CD4-positive, alpha-beta T cell treated with Interleukin-15 for 4 hours (primary cell): ENCODE measurements at places on chromosomes 11 and 22.

DNA sequence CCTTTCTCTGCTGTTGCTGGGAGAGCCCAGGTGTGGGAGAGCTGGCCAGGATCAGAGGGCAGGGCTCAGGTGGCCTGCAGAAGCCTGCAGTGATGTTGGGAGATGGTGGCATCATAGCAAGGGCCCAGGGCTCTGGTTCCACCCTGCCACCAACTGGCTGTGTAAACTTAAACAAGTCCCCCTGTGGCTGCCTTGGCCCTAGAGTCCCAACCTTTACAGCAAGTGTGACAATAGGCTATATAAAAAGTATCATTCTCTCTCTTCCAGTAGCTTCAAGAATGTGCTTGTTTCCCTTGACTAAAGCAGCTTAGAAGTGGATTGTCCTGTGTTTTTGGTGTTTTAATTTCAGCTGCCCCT, 201.8 kb upstream of the E2F8 start:
- DNase-seq, result no peak

DNA sequence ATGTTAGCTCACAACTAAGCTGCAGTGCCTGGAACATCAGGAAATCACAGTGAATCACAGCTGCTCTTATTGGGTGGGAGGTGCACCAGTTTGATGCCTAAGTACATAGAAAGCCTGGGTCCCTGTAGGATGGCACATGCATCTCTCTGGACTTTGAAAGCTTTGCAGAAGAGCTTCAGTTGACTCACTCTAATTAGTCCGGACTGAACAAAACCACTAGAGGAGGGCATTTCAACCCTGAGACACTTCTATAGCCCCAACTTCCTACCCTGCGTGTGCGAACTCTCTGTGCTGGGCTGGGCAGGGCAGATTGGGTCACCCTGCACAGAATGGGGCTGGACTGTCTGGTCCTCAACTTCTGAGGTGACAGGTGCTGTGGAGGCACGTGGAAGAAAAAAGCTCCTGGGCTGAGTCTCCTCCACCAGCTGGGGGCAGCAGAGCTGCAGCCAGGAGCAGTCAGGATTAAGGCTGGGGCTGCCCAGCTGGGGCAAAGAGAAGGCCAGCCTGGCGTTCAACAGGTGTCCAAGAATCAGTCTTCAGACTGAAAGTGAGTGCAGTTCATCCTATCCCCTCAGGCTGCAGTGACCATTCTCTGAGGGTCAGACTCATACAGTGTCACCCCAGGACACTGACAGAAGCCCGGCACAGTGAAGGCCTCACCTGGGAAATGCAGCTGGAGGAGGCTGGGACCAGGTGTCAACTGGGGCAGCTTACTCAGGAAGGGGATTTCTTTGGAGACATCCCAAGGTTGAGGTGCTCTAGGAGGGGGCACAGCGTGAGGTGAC, 22.1 kb downstream of the GGTLC2 start:
- DNase-seq, result no peak

DNA sequence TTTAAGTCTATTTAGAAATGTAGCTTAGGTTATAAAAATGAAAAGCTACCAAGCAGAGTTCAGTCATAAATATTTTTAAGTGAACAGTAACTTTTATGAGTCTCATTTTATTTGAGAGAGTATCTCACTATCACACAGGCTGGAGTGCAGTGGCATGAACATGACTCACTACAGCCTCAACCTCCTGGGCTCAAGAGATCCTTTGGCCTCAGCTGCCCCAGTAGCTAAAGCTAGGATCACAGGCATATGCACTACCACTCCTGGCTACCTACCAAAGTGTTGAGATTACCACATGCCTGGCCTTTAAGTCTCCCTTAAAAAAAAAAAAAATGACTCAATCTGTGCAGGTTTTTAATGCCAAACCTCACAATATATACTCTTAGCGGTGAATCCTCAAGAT, 34.7 kb upstream of the CLNS1A start:
- DNase-seq, result no peak

DNA sequence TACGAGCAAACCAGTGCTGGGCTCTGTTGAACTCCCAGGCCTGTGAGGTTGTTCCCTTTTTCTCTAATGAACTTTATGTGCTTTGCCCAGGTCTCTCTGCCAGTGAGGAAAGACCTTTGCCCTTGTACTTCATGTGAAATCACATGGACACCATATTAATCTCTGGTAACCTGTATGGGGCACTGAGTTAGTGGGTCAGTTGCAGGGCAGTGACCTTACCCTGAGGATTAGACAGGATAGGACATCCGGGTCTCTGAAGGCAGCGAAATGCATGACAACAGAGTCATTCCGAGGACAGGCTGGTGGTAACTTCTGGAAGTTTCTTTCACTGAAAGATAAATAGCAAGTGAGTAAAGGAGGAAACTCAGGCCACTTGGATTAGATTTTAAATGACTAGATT, 93.7 kb downstream of the ZBTB16 start:
- DNase-seq, result no peak

GRCh38 chr22:47307326-47307725, 544.9 kb downstream of the TBC1D22A start:
- no peak for DNase-seq

DNA sequence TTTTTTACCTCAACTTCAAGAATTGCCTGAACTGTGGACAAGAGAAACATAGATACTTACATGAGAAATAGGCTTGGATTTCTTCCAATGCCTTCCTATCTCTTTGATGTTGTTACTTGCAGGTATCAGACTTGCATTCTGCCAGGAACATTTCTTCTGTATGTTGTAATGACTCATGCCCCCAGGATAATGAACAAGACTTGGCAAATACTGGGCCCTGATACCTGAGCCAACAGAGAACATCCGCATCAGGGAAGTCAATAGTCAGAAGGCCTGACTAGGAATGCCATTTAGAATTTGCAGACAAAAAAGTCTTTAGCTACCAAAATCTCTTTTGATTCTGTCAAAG, 273.7 kb upstream of the KIRREL3 start:
- DNase-seq, result no peak

DNA sequence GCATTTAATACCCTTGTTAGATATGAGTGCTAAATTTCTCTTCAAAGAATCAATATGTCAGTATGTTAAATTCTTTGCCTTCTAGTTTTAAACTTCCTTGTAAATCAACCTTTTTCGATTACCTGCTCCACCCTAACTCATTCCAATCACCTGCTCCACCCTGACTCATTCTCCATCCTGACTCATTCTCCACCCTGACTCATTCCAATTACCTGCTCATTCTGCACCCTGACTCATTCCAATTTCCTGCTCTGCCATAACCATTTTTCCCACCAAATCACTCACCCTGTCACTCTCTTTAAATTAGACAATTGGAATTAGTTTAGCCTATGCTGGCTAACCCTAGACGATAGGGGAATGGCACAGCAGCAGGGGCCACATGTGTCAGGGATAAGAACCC, 519.5 kb upstream of the LRRC4C start:
- DNase-seq, result no peak

DNA sequence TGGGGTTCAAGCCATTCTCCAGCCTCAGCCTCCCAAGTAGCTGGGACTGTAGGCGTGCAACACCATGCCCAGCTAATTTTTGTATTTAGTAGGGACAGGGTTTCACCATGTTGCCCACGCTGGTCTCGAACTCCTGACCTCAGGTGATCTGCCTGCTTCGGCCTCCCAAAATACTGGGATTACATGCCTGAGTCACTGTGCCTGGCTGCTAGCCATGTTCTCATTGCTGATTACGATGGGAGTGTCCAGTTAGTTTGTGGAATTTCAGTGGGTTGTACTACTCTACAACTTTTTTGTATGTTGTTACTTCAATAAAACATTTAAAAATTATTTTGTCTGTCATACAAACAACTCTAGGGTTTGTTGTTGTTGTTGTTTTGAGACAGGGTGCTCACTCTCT, 4.8 kb upstream of the VPS11 start:
- no peak for DNase-seq

DNA sequence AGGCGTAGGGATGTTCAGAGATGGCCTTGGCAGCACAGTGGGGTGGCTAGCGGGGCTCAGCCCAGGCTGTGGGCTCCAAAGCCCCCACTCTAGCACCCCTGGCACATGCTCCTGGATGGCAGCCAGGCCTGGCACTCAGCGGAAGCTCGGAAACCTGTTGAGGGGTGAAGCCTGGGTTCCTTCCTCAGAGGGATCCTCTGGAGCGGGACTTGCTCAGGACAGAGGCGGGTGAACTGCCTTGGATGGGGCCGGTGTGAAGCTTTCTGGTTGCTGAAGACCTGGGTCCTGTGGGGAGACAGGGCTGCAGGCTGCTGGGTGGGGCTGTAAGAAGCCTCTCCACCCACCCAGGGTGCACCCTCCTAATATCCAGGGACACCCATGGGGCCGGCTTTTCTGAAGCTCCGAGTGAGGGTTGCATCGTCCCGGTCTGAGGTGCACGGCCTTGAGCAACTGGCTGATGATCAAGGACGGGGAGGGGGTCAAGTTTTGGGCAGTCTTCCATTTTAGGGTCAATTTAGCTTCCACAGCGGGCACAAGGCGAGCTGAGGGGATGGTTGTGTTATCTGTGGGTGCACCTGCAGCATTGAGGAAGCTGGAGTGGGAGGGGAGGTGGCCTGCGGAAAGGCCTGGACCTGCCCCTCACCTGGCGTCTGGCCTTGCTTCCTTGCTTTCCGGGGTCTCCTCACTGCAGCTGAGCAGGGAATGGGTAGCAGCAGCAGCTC, 5.2 kb downstream of the MRGPRE start:
- DNase-seq, result no peak

DNA sequence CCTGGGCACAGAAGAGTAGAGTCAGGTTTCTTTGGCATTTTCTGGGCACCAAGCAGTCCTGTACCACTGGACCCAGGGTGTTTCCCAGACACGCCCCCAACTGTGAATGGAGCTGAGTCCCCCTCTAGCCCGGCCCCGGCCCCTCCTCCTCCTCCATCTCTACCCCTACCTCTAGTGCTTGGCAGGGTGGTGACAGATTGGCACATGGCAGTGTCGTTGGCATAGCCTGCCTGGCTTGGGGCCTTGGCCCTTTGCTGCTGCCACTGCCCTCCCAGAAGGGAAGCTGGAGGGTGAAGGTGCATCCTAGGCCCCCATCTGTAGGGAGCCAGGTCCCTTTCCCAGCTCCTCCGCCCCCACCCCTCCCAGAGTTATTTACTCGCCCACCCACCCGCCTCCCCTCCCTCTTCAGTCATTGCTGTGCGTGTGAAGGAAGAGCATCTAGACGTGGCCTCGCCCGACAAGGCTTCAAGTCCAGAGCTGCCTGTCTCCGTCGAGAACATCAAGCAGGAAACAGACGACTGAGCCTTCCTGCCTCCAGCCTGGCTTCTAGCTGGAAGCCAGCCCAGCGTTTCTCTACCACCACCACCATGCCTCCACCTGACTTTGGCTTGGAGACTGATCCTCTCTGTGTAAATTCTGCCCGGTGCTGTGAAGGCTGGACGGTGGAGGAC, 10.9 kb downstream of the CHADL start:
- no peak for DNase-seq

GRCh38 chr11:85236211-85236610, 390.9 kb downstream of the DLG2 start:
- no peak for DNase-seq

DNA sequence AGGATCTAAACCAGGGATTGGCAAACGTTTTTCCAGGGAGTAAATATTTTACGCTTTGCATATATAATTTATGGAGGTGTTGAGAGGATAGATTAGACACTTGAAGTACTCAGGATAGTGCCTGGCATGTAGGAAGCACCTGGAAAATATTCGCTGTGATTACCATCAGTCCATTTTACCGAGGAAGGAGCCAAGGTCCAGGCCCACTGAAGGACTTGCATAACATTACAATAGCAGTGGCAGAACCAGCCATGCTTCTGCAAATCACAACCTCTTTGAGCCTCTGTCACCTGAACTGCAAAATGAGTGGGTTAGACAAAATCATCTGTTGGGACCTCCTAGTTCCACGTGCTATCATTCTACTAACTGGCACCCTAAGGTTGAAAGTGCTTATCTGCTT, 5.4 kb downstream of the FUT4 start:
- DNase-seq, result no peak

- no peak for DNase-seq
These were observed 2.5 kb downstream of the FERMT3 start for GRCh38 chr11:64208796-64209562.

- no peak for DNase-seq
These were observed 55.7 kb upstream of the EIF3D start for GRCh38 chr22:36584666-36585065.

DNA sequence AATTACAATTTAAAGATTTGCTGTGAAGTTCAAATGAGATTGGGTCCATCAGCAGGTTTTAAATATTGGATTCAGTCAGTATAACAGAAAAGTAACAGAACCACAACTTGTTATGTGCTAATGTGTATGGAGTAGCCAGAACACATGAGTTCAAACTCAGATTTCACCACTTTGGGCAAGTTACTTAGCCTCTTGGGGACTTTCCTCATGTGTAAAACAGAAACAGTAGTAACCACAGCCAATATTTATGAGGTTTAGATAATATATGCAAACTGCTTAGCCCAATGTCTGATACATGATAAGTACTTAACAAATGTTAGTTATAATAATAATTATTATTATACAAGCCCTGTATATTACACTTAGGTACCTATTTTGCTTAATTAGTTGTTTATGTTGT, 21.8 kb upstream of the SLC5A12 start:
- no peak for DNase-seq

DNA sequence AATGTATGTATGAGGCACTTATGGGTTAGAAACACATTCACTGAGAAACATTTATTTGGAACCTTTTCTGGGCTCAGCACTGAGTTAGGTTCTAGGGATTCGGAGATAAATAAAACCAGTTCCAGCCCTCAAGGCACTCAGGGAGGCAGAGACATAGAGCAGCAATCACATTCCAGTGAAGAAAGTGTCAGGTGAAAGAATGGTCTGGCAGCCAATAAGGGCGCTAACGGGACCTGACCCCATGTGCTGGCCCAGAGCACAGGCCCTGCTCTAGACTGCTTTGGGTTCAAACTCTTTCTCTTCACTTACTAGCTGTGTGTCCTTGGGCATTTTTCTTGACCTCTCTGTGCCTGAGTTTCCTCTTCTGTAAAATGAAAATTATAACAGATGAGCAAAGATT, 146.0 kb upstream of the SYT13 start:
- DNase-seq, result no peak

DNA sequence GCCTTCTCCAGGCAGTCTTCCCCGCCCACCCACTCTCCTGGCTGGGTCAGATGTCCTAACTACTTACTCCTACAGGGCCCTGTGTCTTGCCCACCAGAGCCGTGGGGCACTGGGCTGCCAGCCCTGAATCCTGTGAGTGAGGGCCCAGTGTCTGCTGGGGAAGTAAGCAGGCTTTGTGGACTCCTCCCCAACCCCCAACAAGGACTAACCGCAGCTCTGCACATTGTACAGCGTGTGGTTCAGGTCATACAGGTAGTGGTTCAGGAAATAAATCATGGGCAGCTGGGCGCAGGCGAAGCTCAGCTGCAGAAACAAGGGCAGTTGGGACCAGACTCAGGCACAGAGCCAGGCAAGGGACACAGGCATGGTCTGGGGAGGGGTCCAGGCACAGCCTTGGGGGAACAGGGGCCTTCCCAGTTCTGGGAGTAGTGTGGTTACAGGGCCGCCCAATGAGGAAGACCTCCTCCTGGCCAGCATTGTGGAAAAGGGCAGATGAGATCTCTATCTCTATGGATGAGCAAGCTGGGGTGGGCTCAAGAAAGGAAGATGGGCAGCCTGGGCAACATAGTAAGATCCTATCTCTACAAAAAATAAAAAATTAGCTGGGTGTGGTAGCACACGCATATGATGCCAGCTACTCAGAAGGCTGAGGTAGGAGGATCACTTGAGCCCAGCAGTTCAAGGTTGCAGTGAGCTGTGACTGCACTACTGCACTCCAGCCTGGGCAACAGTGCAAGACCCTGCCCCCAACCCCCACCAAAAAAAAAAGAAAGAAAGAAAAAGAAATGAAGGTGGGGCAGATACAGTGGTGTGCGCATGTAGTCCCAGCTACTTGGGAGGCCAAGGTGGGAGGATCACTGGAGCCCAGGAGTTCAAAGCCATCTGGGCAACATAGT, 5.5 kb downstream of the UNC93B1 start:
- DNase-seq, result no peak
